Spinal cord (tissue), 10 donors: ENCODE measurements at places on chromosomes 5 and 9.
A peak's percentile ranks its signal among the peaks of the same experiment; 100 is the strongest.

DNA sequence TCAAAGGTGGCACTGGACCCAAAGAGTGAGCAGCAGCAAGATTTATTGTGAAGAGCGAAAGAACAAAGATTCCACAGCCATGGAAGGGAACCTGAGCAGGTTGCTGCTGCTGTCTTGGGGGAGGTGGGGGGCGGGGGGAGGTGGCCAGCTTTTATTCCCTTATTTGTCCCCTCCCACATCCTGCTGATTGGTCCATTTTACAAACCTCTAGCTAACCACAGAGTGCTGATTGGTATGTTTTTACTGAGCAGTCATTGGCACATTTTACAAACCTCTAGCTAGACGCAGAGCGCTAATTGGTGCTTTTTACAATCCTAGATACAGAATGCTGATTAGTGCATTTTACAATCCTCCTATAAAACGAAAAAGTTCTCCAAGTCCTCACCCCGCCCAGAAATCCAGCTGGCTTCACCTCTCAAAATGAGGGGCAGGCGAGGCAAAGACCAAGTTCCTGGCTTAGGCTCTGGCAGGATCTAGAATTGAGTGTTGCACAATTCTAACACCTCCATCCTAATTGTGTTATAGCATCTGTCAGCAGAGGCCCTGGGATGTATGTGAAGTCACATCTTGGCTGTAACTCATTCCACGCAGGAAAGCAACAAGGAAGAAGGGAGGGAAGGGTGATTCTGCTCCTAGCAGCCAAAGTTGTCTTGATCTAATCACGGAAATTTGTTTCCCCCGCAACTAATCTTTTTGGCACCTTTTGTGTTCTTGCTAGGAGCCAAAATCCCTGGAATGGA is 34.3 kb downstream of the ROR2 start:
- no peak for DNase-seq

- DNase-seq, result no peak
These were observed 47.9 kb downstream of the DEPDC1B start for GRCh38 chr5:60651872-60652620.

GRCh38 chr5:112738191-112738560 is 491 bp downstream of the APC start:
- DNase-seq, result no peak

- no peak for DNase-seq
These were observed 8.7 kb upstream of the INSYN2B start for GRCh38 chr5:169988947-169989346.

DNA sequence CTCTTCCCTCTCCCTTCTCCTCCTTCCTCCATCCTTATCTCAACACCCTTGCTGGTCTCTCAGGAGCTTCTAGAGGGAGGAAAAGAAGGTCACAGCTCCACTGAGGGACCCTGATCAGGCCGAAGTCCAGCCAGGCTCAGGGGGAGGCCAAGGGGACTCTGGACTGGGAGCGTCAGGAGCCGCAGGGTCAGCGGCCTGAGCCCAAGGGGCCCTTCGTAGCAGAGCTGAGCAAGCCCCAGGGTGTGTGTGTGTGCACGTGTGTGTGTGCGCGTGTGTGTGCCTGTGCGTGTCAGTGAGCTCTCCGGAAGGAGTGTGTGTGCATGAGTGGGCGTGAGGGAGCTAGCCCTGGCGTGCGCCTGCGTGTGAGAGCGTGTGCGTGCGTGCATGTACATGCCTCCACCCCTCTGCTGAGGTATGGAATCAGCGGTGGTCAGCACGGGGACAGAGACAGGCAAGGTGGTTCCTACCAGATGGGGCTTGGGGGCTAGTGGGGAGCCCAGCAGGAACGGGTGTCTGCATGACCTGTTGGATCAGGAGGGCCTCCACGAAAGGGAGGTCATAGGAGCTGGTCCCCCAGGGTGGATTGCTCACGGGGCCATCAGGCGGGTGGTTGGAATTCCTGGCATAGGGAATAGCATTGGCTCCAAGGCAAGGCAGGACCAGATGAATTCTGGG is 10.0 kb upstream of the AGPAT2 start:
- no peak for DNase-seq

- no peak for DNase-seq
These were observed 889 bp upstream of the ADAMTS12 start for GRCh38 chr5:33892620-33893137.

GRCh38 chr5:150309101-150309885 is 6.6 kb upstream of the ARSI start:
- peak; percentile 91 for DNase-seq

GRCh38 chr5:73280386-73280785 is 107.4 kb downstream of the TMEM174 start:
- DNase-seq, result no peak

- no peak for DNase-seq
These were observed 87.3 kb downstream of the GAS1 start for GRCh38 chr9:86860006-86860405.

DNA sequence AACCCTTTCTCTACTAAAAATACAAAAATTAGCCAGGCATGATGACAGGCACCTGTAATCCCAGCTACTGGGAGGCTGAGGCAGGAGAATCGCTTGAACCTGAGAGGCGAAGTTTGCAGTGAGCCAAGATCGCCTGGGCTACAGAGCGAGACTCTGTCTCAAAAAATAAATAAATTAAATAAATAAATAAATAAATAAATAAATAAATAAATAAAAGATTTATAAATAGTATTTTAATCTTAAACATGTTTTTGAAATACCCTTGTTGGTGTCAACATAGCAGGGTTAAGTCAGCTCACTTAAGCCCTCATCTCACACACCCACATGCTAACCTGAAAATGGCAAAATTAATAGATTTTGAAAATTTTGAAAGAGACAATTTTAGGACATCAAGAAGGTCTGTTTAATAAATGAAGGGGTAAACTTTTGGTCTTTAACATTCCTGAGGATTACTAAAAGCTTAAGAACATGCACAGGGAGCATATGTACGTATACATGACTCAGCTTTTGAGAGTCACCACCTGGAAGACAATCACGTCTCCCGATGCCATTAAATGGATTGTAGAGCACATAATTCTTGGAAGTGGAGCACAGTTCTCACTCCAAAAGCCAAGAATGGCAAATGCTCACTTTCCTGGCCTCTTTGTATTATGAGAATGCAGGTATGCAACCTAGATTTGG is 202.5 kb downstream of the GDNF start:
- no peak for DNase-seq

DNA sequence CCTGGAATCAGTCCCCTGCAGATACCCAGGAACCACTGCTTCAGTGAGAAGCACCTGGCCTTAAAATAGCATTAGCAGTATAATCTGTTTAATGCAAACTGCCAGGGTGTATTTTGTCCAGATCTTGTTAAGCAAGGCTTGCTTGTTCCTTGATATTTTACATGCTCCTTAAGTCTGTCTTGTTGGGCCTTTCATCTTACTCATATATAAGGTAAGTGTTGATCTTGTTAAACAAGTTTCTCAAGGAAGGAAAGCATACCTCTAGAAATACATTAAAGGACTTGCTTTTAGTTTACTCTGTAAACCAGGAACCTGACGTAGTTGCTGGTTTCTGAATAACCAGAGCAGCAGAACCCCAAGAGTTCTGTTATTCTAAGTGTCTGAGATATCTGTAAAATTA is 13.7 kb downstream of the HSPA4 start:
- no peak for DNase-seq

GRCh38 chr5:2352101-2352861 is 399.2 kb downstream of the IRX2 start:
- no peak for DNase-seq

GRCh38 chr9:124280176-124280691 is 22.5 kb downstream of the NEK6 start:
- peak; percentile 89 for DNase-seq

DNA sequence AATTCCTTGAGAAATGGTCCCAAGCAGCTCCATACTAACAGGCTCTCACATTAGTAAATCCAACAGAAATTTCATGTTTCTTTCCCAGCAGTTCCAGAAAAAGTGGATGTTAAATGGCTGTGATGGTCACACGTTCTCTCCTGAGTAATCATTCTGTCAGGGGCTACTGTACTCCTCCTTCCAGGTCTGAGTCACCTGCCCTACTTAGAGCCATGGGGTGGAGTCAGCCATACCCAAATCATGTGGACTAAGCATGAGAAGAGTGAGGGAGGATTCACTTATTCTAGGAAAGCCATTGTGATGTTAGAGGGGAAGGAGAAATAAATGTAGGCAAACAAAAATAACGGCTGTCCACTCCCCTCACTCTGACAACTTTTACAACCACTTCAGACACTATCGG is 547.2 kb downstream of the CSNK1G3 start:
- DNase-seq, result no peak

DNA sequence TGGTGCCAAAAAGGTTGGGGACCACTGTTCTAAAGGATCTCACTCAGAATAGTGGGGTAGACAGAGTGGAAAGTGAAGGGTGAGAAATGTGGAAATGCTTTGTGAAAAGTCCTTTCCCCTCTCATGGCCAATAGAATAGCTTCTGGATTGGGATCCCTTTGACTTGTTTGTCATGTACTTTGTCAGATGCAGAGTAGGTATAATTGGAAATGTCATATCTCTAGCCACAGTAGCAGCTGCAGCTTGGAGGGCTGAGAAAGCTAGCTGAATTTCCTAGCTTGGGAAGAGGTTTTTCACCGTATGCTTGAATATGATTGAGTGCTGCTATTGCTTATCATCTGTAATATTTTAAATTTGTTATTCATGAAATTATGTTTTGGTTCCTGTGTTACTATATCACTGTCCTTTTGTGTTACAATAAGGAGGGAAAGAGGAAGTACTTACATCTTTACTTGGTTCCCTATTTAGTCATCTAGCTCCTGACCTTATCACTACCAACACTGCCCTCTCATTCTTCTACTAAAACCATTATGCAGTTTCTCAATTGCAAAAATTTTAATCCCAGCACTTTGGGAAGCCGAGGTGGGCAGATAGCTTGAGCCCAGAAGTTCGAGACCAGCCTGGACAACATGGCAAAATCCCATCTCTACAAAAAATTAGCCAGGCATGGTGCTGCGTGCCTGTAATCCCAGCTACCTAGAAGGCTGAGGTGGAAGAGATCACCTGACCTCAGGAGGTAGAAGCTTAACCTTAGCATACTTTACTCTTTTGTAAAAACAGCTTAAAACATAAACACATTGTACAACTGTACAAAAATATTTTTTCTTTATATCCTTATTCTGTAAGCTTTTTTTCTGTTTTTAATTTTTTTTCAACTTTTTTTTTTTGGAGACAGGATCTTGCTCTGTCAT is 12.4 kb downstream of the SLC30A5 start:
- no peak for DNase-seq

GRCh38 chr5:34031966-34032365 is 11.0 kb downstream of the C1QTNF3 start:
- DNase-seq, result no peak

- no peak for DNase-seq
These were observed 2022.9 kb upstream of the CDH6 start for GRCh38 chr5:29170599-29170998.

- DNase-seq, result no peak
These were observed 12.6 kb downstream of the PBX3 start for GRCh38 chr9:125759764-125760129.

- DNase-seq, result no peak
These were observed 42.0 kb downstream of the FRMPD1 start for GRCh38 chr9:37692622-37693221.

GRCh38 chr5:161286066-161286655 is 260.4 kb downstream of the GABRB2 start:
- no peak for DNase-seq

GRCh38 chr9:131639769-131640437 is 94.6 kb downstream of the PRRT1B start:
- no peak for DNase-seq

GRCh38 chr9:110033869-110034268 is 174.1 kb downstream of the C9orf152 start:
- DNase-seq, result no peak

- DNase-seq, result no peak
These were observed 2.9 kb downstream of the TCERG1 start for GRCh38 chr5:146450002-146450401.

- no peak for DNase-seq
These were observed 31.7 kb downstream of the AP3S1 start for GRCh38 chr5:115873392-115873791.

DNA sequence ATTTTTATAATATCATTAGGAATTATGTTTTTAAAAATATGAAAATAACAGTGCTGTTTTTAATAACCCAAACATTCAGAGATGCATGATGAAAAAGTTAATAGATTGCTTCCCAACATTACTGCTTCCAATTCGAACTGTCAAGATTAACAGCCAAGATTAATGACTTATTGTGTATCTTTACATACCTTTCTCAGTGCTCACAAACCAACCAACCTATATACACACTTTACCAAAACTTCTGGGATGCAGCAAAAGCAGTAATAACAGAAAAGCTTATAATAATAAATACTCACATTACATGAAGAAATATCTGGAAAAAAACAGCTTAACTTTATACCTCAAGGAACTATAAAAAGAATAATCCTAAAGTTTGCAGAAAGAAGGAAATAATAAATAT is 82.1 kb downstream of the TMEM232 start:
- no peak for DNase-seq

DNA sequence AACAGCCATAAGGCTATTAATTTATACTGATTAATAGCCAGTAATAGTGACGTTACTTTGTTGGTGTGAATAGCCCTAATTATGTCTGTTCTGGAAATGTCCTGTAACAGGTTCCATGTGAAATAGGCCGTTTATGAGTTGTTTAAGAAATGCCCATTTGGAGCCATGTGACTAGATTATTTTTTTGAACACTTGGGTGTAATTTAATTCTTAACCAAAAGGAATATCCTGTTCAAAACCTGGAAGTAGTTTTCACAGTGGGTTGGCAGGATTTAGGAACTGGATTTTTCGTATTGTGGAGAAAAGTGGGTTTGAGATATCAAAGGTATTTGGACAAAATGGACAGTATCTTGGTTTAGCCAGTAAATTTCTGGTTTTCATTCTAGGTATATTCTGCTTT is 1.3 kb downstream of the TENT2 start:
- no peak for DNase-seq

GRCh38 chr5:4373051-4373820 is 766.9 kb upstream of the ADAMTS16 start:
- no peak for DNase-seq

GRCh38 chr5:18553269-18553668 is 919.0 kb downstream of the TAF11L14 start:
- DNase-seq, result peak; percentile 2

- DNase-seq, result no peak
These were observed 398.3 kb downstream of the ANXA1 start for GRCh38 chr9:73549991-73550390.

- no peak for DNase-seq
These were observed 71.1 kb upstream of the SLC44A1 start for GRCh38 chr9:105173306-105173705.

DNA sequence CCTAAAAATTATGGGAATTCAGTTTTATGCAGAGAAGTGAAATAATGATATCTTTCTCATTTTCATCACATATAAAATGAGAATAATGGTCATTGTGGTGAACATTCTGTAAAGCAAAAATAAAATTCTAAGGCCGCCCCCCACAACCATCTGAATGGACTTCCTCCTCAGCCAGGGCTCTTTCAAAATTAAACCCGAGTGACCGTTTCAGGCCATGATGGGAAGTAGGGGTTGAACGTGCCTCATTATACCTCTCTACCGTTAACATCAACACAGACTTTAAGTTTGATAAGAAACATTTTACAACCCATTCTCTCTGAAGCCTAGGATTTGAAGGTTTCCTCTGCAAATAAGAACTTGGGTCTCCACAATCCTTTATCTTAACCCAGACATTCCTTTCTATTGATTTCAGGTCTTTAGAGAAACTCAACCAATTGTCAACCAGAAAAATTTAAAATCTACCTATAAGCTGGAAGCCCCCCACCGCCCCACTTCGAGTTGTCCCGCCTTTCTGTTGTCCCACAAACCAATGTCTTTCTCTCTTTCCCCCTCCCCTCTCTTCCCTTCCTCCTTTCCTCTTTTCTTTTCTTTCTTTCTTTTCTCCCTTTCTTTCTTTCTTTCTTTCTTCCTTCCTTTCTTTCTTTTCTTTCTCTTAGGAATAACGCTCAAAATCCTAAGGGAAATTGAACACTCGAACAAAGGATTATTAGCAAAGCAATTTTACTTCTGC is 1.7 kb upstream of the TMCO6 start:
- no peak for DNase-seq
